Activated CD8-positive, alpha-beta memory T cell treated with anti-CD3 and anti-CD28 coated beads for 48 hours (primary cell): ENCODE measurements at places on chromosomes 3 and 15.
A peak's percentile ranks its signal among the peaks of the same experiment; 100 is the strongest.

DNA sequence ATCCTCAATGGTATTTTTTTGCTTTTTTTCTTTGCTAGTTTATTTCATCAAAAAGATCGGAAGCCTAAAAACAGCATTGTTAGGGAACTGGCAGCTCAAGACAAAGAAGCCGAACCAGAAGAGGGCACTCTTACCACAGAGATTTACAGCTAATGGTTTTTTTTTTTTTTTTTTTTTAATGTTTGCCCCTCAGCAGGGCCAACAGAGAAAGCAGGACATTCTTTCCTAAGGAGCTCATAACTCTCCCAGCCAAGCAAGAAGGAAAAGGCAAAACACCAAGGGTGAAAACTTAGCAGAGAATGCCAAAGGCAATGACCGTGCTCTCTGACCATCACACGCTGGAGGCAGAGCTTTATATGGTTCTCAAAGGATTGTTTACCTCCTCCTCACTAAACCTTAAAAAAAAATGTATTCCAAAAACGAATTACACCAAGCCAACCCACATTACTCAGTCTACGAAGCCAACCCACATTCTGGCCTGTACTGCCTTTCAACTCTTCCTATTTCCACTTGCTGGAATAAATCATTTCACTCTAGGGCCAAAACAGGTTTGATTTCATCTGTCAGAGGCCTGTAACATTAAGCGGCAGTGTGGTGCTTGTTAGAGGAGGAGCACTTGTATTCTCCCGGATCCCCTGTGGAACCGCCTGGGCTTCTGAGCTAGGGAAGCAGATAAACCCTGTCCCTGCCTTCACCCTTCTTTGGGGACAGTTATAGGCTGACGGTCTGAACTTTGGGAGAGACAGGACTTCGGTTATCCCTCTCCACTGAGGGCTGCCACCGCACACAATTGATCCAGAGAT lies 35.6 kb upstream of the GYG1 start:
- no peak for DNase-seq

DNA sequence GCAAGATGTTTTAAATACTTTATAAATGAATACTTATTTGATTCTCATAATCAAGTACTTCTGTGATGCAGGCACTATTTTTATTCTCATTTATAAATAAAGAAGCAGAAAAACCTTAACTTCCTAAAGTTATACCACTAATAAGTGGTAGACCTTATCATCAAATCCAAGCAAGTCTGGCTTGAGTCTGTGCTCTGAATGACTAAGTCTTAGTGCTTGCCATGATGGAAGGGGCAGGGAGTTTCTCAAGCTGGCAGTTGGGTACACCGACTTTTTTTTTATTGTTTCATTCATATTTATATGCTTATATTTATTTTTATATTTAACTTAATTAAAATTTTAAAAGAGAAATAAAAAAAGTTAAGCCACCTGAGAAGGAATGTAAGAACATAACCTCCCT lies 23.6 kb downstream of the SLMAP start:
- DNase-seq = no peak

DNA sequence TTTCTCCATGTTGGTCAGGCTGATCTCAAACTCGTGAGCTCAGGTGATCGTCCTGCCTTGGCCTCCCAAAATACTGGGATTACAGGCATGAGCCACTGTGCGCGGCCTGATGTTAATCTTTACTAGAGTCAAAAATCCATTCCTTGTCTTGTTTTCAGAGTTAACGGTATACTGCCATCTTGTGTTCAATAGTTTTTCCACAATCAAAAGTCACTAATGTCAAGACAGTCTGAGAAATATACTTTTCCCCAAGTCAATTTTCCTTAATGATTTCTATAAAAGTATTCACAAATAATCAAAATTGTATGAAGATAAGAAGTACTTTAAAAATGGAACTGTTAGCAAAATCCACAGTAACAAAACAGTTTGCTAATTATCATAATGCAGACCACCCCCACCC lies 8.5 kb downstream of the CRBN start:
- no peak for DNase-seq

- no peak for DNase-seq
Measured at GRCh38 chr15:48899793-48900192, 21.9 kb downstream of the EID1 start.

DNA sequence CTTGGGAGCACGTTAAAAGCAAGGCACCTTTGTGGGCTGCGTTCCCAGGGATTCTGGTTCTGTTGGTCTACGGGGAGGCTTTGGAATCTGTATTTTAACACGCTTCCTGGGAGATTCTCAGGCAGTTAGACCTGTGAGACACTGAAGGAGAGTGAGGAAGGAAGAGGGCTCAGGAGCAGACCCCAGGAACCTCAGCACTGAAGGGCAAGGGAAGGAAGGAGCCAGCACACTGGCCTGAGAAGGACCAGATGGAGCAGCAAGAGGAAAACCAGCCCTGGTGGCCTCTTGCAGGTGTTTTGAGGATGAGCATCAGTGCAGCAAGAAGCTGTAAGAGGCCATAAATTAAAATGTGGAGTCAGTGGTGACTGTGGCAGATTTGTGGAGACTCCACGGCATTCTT lies 146.7 kb downstream of the RPLP1 start:
- no peak for DNase-seq

DNA sequence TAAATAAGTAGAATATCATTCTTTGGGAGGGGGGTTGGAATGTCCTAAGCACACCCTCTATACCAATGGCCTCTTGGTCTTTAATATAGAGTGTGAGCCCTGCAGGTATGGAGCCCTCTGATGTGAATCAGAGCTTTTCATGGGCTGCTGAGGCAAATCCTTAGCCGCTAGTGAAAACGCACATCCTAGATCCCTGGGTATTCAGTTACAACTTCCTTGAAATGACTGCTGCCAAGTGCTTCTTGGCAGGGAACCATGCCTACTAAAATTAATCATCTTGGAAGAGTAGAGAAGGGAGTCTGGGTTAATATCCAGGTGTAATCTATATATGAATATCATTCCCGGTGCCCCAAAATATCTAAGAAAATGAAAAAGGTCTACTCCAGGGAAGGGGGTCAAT lies 109.1 kb downstream of the POLQ start:
- no peak for DNase-seq

- peak; percentile 38 for DNase-seq
Measured at GRCh38 chr3:40584625-40585189, 59.9 kb downstream of the ZNF621 start.

GRCh38 chr3:143252931-143253330 lies 133.4 kb downstream of the CHST2 start:
- DNase-seq = no peak

- DNase-seq = no peak
Measured at GRCh38 chr3:43224405-43225073, 61.8 kb upstream of the SNRK start.

DNA sequence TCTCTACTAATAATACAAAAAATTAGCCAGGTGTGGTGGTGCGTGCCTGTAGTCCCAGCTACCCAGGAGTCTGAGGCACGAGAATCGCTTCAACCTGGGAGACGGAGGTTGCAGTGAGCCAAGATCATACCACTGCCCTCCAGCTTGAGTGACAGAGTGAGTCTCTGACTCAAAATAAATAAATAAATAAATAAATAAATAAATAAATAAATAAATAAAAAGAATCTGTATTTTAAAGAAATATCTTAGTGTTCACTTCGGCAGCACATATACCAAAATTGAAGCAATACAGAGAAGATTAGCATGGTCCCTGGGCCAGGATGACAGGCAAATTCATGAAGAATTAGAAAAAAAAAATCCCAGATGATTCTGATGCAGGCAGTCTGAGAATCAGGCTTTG lies 51.9 kb downstream of the ROBO2 start:
- DNase-seq = no peak
